ENCODE measurements at places on chromosomes 11 and 22.

DNA sequence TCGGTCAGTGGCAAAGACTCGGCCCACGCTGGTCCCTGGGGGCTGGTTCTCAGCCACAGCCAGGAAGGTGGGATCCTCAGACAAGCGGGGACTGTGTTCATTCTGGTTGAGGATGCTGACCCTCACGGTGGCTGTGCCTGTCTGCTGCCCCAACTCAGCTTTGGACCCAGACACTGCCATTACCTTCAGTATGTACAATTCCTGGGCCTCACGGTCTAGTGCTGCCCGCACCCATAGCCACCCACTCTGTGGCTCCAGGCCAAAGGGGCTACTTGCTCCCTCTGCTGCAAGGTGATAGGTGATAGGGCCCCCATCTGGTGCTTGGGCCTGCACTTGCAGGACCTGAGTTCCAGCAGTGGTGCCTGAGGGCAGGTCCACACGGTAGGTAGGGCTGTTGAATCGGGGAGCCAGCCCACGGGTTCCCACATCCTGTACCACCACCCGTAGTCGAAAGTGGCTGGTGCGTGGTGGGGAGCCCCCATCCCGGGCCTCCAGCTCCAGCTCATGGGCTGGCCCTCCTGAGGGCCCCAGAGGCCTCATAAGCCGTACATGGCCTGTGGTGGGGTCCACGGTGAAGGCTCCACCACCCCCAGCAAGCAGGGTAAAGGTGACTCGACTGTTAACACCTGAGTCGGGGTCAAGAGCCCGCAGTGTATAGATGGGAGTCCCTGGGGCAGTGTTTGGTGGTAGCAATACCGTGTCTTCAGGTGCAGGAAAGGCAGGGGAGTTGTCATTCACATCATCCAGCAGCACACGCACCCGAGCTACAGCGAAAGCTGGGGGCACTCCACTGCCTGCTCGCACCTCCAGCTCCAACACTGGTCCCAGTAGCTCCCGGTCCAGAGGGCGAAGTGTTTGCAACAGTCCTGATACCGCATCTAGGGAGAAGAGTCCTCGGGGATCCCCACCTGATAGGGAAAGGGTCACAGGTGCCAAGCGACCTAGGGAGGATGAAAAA, 13.2 kb upstream of the TPP1 start:
- no peak for DNase-seq

DNA sequence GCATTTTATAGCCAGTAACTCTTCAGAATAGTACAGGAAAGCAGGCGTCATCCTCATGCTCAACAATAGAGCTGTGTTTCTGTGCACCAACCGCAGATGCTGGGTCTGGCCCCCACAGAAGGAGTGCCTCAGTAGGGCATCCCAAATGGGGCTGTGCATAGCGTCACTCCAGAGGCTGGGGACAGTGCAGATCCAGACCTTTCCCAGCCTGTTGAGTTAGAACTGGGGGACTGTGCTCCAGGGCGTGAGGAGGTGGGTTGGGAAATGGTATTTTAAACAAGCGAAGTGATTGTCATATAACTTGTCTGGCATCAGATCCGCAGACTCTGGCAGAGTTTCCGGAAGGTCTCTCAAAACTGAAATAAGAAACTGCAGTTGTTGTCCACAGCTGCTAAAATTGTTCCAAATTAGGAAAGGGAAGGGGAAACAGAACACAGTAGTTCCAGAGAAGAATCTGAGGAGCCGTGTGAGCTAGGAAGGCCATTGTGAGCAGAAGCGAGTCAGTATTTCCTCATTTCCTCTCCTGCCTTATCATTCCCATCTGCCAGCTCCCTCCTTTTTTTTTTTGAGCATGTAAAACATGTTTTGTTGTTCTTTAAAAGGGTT, 52.2 kb downstream of the JAM3 start:
- DNase-seq: no peak

DNA sequence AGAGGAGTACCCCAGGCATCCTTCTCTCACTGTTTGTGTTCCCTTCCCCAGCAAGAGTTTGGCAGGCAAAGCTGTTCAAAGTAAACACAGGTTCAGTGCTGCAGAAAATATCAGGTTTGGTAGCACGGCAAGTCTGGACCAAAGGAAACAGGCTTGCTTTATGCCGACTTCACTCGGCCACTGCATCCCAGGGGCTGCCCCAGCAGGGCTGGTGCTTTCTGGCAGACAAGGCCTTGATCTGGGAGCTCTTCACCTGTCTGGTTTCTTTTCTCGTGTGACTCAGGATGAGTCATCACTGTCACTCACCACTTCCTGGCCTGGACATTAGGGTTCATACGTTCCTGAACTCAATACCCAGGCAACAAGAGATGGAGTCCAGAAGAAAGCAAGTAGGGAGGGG, 52.6 kb upstream of the NAV2 start:
- DNase-seq: peak; percentile 11

DNA sequence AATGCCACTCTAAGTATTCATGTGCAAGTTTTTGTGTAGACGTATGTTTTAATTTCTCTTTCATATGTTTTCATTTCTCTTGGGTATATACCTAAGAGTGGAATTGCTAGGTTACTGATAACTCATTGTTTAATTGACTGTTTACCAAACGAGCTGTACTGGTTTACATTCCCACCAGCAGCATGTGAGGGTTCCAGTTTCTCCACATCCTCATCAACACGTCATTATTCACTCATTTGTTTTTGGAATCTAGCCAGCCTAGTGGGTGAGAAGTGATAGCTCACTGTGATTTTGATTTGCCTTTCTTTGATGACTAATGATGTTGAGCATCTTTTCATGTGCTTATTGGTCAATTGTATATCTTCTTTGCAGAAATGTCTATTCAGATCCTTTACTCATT, 4.0 kb downstream of the ANKRD13D start:
- no peak for DNase-seq

GRCh38 chr22:42869888-42870480, 12.9 kb upstream of the ARFGAP3 start:
- no peak for DNase-seq

GRCh38 chr11:79694368-79694767, 253.5 kb upstream of the TENM4 start:
- DNase-seq: no peak

DNA sequence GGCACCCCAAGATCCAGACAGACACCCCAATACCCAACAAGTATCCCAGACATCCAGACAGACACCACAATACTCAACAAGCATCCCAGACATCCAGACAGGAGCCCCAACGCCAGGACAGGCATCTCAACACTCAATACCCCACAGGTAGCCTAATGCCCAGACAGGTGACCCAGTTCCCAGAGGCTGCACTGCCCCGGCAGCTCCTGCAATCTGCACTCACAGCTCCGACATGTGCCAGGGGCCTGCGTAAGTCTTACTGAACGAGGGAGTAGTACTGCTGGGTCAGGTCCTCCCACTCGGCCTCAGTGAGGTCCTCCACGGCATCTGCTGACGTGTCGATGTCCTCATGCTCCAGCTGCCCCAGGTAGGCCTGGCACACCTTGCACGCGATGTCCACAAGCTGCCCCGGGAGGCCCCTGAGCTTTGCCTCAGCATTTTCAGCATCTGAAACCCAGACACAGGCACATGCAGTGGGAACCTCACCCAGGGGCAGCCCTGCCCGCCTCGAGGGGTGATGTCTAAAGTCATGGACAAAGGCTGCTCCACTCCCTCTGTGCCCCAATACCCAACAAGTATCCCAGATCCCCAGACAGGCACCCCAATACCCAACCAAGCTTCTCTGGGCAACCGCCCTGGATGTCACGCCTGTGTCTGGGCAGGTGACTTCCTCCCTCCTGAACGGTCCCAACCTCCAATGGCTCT, 16.6 kb downstream of the TTLL8 start:
- DNase-seq: no peak
